Stimulated activated CD8-positive, alpha-beta memory T cell treated with anti-CD3 and anti-CD28 coated beads, Interleukin-4, amount 100 ng/mL, for 48 hours (primary cell): ENCODE measurements at places on chromosomes 4 and X.

DNA sequence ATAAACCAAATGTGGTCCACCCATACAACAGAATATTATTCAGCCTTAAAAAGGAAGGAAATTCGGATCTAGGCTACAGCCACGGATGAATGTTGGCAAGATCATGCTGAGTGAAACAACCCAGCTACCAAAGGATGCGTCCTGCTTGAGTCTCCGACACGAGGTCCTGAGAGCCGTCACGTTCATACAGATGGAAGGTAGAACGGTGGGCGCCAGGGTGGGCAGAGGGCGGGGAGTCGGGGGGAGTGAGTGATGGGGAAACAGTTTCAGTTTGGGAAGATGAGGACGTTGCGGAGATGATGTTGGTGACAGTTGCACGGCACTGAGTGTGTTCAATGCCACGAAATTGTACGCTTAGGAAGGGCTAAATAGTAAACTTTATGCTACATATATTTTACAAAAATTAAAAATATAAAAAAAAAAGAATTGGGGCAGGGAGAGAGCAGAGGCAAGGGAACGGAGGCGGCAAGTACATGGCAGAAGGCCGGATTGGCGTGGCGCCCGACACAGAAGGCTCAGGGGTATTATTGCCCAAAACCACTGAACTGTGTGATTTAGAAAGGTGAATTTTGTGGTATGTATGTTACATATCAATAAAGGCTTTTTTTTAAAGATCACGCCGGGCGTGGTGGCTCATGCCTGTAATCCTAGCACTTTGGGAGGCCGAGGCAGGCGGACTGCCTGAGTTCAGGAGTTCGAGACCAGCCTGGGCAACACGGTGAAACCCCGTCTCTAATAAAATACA, 14.8 kb upstream of the MXD4 start:
- DNase-seq, result no peak

- DNase-seq, result no peak
Observed at GRCh38 chrX:48700951-48701653, 4.6 kb downstream of the SUV39H1 start.

DNA sequence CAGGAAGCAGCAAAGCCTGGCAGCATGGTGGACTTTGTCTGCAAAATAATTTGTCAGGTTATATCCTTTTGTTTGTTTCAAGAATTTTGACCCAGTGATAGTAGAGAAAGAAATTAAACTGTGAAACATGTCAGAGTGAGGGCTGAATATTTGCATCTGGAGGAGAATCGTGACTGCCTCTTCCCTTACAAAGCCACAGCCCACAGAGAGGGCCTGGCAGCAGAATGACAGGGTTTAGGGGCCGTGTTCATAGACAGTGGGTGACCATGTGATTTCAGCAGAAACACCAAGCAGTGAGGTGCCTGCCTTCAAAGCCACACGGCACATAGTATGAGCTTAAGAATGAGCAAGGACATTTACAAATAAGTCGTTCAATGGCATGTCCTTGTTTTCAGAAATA, 24.4 kb upstream of the PLAC8 start:
- DNase-seq, result peak; percentile 52

GRCh38 chr4:169199184-169199583, 71.6 kb downstream of the SH3RF1 start:
- no peak for DNase-seq

DNA sequence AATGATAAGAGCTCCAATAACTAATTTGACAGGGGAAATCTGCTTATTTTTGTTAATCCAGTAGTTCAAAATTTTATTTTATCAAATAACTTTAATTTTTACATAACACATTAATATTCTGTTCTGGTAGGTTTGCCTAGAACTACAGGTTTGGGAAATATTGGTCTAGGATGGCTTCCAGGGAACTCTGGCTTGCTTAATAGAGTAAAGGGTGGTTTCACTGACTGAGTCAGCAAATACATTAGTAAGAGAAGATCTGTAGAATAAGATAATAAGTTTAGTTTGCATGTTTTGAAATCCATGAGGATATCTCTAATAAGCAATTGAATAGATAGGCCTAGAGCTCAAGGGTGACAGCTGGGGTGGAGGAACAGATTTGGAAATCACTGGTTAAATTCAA, 500.7 kb downstream of the ZNF674 start:
- no peak for DNase-seq

GRCh38 chrX:16212436-16212835, 45.2 kb downstream of the MAGEB17 start:
- no peak for DNase-seq

DNA sequence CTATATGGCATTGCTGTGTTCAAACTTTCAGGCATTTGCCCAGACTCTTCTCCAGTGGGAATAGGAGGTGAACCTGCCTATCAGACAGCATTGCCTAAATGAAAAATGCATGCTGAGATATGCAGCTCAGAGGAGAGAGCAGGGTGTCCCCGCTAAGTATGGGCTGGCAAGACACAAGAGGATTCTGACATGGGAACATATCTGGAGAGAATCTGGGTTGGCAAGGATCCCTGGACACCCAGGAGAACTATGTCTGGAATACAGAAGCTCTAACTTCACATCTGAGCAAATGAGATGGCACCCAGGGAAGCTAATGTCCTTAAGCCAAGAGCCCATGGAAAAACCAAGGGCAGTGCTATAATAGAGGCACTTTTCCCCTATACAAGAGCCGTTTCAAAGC, 18.4 kb downstream of the PPARGC1A start:
- DNase-seq, result no peak

- no peak for DNase-seq
Observed at GRCh38 chrX:65196758-65197360, 220.6 kb upstream of the ZC4H2 start.

- no peak for DNase-seq
Observed at GRCh38 chrX:140050906-140051305, 85.6 kb upstream of the CXorf66 start.

DNA sequence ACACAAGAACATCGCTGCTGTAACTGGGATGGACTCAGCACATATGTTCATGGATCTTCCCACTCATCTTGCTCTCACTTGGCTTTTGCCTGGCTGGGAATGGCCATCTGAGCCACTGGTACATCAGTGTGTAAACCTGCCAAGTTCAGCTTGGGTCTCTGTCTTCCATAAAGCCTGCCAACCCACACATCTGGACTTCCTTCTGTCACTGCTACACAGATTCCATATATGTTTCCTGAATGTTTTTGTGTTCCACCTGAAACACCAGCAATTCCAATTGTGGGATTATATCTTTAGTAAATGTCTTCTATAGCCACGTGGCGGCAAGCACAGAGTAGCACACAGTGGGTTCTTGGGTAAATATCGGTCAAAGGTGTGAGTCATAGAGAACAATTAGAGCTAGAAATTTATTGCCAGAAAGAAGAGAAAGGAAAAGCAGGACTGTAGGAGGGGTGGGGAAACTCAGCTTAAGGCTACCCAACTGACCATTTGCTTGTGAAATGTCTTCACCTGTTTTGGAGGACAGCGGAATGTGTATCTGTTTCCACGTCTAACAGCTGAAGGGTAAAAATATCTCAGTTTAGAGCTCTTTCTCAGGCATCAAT, 125.9 kb downstream of the MFAP3L start:
- no peak for DNase-seq

DNA sequence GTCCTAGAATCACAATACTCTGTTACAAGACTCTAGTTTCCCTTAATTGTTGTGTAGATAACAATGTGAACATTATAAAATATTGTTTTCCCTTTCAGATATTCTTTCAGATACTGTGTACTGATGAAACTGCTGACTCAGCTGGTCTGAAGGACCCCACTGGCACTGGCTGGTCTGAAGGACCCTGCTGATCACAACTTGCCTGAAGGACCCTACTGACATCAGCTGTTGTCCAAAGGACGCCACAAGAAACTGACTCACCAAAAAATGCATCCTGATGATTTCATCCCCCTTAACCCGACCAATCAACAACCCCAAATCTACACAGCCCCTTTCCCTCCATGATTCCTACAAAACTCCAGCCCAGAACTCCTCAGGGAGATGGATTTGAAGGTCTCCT, 258.8 kb upstream of the GNPDA2 start:
- no peak for DNase-seq

GRCh38 chr4:161393602-161394001, 770.2 kb downstream of the FSTL5 start:
- no peak for DNase-seq

DNA sequence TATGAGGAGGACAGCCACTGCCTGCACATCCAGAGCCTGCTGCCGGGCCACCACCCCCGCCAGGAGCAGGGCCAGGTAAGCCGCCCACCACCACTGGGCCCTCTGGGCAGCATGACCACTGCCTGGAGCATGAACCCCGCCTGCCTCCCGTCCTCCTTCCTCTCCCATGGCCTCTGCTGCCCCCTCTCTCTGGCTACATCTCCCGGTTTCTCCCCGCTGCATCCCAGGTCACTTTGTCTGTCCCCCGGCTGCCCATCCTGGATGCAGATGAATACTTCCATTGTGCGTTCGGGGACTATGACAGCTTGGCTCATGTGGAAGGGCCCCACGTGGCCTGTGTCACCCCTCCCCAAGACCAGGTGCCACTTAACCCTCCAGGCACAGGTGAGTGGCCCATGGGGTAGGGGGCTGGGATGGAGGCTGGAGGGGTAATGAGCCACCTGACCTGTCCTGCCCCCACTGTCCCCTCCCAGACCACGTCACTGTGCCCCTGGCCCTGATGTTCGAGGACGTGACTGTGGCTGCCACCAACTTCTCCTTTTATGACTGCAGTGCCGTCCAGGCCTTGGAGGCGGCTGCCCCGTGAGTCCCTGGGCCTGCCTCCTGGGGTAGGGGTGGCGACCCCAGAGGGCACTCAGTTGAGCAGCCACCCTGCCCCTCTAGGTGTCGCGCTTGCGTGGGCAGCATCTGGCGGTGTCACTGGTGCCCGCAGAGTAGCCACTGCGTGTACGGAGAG, 6.0 kb downstream of the PLXNB3 start:
- no peak for DNase-seq

DNA sequence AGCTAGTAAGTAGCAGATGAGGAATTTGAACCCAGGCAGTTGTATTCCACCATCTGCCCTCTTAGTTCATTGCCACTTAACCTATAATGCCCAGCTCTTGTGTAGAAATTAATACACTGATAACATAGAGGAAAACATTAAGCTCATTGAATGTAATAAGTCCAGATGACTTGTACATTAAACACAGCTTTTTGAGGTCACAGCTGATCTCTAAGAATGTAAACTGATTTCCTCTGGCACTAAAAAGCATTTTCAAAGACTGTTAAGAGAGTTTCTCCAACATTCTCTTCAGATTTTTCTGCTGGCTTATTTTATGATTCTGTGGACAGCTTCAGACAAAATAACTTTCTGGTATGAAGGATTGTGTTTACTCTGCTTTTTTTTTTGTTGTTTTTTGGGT, 42.7 kb downstream of the HPRT1 start:
- DNase-seq, result no peak

DNA sequence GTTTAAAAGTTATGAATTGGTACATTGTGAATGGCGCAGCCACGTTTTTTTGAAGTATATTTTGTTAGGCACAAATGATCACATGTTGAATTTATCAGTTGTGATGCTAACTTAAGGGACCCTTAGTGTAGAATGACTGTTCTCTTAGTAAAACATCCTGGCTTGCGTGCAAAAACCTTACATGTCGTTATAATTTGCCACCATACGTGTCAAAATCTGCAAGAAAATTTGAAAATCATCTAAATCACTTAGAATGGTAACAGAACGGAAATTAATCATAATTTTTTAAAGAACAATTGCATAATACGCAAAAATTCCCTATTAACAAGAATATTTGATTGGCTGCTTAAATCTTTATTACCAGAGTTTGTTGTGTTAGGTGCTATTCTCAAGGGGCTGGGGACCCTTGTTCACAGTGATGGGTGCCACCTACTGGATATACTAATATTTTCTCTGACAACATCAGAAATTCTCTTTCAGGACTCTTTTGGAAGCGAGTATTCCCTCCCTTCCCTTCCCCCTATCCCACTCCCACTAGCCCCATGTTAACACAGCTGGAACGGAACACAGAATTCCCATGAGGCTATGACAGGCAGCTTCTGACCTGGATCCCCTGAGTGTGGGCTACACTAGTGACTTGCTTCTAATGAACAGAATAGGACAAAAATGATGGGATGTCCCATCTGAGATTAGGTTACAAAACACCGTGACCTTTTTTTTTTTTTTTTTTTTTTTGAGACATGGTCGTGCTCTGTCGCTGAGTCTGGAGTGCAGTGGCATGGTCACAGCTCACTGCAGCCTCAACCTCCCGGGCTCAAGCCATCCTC, 71.8 kb downstream of the SUPT20HL2 start:
- no peak for DNase-seq

- no peak for DNase-seq
Observed at GRCh38 chr4:141275834-141276233, 55.1 kb downstream of the ZNF330 start.

GRCh38 chr4:8209181-8209874, 10.2 kb downstream of the SH3TC1 start:
- no peak for DNase-seq

GRCh38 chr4:165715989-165716388, 157.0 kb upstream of the TLL1 start:
- DNase-seq, result no peak
